ENCODE measurements at places on chromosomes 7 and 10.

GRCh38 chr10:93468461-93469213, 13.5 kb downstream of the MYOF start:
- no peak for DNase-seq

GRCh38 chr10:71354776-71355175, 35.7 kb downstream of the SLC29A3 start:
- no peak for DNase-seq

DNA sequence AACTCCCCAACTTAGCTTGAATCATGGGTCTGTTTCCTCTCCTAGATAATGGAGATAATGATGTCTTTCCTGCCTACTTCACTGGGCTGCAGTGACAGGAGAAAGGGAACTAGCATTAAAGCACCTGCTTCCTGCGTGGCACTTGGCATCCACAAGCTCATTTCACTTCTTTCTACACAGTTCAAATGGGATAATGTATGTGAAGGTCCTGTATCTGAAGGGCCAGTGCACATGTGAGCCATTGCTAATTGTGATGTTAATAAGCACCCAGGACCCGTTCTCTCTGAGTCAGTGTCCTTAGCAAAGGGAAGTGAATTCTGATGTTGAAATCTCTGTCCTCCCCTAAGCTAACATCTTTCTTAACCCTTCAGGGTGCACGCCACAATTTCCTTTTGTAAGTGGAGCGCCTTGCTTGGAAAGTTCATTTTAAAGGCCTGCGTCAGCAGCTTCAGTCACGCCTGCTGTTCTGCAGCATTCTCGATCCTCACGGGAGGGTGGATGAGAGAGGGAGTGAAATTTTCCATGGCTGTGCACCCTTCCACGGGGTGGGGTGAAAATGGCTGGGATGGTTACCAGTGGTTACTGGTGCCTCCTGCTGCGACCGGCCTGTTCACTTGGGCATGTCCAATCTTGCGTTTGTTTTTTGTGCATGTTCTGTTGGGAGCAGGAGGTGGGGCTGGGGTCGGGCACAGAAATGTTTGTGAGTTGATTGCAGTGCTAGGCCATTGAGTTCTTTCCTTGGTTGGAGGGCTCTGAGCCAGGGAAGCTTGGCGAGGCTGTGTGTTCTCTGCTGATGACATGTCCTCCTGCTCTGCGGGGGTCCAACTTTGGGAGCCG, 59.2 kb downstream of the HK1 start:
- no peak for DNase-seq

DNA sequence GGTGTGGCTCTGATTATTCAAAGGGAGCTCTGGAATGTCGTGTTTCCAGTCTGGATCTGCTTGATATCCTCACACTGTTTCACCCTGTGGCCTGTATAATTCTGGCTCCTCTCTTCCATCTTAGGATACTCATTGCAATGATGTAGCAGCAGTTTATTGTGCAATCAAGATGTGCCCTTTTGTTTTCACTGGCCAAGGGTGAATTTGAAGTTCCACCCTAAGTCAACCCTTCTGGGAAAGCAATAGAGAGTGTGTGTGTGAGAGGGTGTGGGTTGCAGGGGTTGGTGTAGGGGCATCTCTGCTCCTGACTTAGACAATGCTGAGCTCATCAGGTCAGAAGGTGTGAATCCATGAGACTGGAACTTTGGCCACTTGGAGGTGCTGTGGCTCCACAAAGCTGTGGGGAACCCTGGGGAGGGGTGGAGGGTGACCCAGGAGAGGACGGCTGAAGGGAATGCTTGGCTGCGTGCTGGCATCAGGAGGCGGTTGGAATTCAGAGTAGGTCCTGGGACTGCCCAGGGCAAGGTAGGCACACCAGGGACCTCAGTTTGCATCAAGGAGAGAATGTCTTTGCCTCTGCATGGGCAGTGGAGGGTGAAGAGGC, 118.0 kb upstream of the PRSS58 start:
- no peak for DNase-seq

GRCh38 chr7:7315851-7316250, 133.5 kb downstream of the C1GALT1 start:
- no peak for DNase-seq

DNA sequence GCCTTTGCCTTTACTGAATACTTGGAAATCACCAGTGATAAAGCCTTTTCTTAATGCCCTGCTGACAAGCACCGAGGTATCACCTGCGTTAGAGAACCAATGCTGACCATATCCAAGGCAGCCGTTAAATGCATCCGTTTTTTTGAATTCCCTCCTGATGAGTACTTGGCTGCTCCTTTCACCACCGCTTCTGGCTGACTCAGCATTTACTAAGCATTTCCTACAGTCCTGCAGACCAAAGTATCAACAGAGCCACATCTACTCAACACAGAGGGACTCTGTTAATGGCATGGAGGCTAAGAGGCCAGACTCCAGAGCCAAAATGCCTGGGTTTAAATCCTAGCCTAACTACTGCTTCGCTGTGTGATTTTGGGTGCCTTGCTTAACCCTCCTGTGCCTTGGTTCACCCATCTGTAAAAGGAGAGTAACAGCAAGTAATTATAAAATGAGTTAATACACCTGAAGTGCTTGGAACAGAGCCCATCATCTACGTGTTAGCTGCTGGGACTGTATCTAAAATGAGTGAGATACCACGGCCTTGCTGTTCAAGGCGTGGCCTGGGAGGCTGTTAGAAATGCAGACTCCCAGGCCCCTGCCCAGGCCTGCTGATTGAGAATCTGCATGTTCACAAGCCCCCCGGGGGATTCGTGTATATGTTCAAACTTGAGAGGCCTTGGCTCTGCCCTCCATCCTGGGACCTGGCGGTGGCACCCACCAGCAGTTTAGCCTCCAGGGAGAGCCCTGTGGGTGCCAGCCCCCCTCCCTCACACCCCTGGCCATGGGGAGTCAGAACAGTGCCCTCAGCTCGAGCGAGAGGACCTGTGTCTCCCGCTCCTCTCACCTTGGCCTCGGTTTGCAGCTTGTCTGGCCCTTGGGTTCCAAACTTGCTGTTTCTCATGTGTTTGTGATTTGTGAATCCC, 30.8 kb upstream of the EFCAB10 start:
- no peak for DNase-seq

- DNase-seq, result no peak
Measured at GRCh38 chr10:124063750-124064603, 29.4 kb downstream of the CHST15 start.

- DNase-seq, result no peak
Measured at GRCh38 chr7:123120286-123120685, 79.5 kb downstream of the SLC13A1 start.

DNA sequence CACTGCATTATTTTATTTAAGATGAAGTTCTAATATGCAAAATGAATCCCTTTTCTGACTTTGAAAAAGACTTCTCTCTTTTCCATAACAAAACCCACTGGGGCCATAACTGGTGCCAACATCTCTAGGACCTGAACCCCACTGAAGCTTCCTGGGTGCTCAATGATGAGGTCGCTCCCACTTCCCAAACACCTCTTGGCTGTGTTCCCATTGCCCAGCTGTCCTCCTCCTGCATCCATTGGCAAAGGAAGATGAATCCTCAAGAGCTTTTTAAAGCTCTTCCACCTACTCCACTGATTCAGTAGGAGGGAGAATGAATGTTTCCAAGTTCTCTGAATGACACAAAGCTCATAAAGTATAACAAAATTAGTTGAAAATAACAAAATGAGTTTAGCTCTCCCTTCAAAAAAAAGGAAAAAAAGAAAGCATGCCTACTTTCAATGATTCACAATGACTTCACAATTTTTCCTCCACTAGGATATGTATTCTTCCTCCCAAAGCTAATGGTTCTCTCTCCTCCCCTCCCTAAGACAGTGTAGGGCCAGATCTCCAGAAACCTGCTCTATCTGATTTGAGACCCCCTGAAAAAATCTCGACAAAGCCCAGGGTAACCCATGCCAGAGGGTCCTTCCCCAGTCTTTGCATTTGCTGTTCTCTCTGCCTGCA, 64.8 kb downstream of the SORBS1 start:
- no peak for DNase-seq
